ENCODE measurements at places on chromosomes 1 and 21.

DNA sequence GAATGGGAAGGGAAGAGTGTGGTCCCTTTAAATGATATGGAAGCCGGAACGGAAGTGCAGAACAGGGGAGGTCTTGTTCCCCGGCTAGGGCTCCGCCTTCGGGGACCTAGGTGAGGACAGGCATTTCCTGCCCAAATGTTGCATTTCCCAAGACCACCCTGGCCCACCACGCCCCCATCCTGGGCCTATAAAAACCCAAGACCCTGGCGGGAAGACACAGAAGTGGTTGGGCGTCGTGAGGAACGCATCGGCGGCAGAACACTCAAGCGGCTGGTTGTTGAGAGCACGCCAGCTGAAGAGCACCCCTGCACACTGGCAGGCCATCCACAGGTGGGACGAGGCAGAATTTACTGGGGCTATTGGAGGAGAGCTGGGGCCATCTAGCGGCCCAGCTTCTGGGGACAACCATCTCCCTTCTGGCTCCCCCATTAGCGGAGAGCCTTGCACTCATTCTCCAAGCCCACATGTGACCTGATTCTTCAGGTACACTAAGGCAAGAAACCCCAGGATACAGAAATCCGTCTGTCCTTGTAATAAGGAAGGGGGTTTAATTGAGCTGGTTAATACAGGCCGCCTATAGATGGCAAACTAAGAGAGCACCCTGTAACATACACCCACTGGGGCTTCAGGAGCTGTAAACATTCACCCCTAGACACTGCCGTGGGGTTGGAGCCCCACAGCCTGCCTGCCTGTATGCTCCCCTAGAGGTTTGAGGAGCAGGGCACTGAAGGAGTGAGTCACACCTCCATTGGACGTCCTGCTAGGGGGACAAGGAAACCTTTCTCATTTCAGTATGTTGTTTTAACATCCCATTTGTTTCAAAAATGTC, 1327.9 kb downstream of the BRINP3 start:
- peak; percentile 70 for DNase-seq

- no peak for DNase-seq
These were observed 22.9 kb downstream of the SAMSN1 start for GRCh38 chr21:14523234-14523633.

DNA sequence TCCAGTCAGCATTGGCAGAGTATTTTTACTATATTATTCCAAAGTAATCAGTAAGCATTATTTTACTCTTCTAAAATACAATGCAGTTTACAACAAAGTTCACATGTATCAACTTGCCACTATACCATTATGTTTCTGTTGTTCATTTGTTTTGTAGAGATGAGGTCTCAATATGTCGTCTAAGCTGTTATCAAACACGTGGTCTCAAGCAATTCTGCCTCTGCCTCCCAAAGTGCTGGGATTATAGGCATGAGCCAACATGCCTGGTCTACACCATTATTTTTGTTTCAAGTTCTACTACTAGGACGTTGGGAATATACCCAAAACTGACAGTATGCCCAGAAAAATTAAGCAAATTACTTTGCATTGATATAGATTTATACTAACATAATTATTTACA, 19.8 kb downstream of the FAF1 start:
- no peak for DNase-seq

DNA sequence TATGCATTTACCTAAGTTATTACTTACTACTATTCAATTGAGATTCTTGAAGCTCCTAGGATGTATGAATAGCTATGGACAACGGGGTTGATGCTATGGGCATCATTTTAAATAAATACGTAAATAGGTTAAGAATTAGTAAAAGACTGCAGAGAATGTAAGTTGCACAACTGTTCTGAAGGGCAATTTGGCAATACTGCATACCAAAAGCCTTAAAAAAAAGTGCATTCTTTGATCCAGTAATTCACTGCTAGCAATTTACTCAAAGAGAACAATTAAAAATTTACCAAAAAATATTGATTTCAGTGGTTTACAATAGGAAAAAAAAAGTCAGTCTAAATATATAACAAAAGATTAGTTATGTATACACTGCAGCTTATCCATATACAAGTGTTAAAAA, 3.5 kb downstream of the ARPC5 start:
- no peak for DNase-seq

DNA sequence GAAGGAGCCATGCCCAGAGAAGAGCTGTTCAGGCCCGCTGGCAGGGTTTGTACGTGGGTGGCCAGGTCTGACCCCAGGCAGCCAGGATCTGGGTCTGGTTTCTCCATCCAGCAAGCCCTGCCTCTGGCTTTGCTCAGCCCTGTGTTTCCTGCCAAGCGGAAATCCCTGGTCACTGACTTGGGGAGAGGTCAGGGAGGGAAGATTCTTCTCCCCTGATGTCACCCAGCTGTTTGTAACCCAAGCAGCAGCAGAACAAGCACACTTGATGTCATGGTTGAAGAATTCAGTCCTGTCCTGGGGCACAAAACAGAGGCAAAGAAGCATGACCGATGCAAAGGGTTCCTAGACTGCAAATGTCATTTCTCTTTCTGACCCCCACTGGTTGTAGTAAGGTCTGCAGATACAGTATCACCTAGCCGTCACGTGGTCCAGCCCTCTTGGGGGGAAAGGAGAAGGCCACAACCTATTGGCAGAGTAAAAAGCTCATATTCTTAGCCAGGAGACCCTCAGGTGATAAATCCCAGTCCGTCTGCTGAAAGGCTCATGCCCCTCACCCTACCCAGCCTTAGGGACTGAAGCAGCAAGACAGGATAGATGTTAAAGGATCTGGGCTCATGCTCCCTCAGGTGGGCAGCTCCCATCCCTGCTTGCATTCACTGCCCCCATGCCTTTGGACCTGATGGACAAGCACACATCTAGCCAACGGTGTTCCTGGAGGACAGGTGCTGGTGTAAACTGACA, 120.9 kb downstream of the SYT2 start:
- DNase-seq = no peak

DNA sequence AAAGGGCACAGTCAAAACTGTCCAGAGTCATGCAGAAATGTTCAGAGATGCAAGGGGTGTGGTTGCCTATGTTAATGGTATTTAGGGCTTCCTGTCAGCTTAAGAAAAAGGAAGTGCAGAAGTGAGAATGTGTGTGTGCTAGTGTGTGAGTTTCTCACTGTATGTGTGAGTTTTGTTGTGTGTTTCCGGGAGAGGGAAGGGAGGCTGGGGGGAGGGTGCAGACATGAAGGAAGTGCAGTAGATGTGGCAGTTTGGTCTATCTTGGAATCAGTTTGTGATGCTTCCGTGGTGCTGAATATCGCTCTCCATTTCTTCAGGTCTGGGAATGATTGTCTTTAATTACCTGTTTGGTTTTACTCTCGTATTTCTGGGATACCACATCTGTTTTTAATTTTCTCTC, 16.5 kb upstream of the ATP6V1G3 start:
- DNase-seq = no peak

DNA sequence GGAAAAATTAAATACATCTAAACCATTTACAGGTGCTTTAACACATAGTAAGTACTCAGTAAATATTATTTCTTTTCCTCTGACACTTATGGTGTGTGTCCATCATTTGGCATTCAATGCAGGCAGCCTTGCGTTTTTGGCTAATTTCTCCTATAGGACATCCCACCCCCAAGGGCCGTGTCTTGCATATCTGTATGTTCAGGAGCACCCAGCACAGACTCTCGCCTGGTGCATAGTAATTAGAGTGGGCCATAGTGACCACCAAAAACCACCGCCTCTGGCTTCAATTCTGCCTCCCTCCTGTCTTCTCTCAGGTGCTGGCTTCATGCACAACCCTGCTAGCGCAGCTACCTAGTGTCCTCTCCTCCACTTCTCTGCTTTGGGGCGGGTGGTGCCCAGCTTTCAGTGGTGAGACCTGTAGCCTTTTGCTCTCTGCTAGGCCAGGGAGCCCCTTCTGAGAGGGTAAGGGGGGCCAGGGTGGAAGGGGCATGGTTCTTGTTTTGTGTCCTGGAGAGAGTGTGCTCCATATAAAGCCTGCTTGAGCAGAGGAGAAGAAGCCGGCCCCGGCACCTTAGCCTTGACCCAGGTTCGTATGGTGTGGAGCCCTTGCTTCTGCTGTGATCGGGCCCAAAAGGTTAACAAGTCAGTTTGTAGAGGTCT, 33.4 kb downstream of the BATF3 start:
- DNase-seq = no peak

DNA sequence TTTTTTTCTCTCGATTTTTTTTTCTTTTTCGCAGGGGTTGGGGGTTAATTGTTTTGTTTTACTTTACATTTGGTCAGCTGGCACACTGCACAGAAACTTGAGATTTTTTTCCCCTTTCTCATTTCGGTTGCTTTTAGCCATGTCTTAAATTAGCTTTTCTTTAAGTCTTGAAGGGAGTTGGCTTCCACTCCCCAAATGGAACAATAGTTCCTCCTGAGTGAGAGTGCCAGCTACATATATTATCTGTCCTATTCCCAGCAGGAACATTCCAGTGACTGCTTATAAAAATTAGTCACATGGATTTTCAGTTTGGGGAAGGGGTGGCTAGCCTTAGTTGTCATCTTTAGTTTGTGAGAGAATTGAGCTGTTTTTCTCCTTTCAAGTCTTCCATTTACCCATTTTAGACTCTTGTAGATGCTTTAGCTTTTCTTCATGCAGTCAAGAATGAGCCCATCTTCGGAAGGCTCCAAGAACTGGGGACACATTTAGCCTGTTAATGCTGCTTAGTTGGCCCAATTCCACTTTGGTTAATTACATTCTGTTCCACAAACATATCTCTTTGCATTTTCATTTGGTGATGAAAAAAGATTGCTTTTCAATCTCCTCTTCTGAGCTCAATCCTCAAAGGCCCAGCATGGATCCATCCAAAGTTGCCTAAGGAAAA, 510.1 kb upstream of the CXADR start:
- no peak for DNase-seq

GRCh38 chr1:65363484-65363883, 54.1 kb downstream of the DNAJC6 start:
- DNase-seq = no peak

DNA sequence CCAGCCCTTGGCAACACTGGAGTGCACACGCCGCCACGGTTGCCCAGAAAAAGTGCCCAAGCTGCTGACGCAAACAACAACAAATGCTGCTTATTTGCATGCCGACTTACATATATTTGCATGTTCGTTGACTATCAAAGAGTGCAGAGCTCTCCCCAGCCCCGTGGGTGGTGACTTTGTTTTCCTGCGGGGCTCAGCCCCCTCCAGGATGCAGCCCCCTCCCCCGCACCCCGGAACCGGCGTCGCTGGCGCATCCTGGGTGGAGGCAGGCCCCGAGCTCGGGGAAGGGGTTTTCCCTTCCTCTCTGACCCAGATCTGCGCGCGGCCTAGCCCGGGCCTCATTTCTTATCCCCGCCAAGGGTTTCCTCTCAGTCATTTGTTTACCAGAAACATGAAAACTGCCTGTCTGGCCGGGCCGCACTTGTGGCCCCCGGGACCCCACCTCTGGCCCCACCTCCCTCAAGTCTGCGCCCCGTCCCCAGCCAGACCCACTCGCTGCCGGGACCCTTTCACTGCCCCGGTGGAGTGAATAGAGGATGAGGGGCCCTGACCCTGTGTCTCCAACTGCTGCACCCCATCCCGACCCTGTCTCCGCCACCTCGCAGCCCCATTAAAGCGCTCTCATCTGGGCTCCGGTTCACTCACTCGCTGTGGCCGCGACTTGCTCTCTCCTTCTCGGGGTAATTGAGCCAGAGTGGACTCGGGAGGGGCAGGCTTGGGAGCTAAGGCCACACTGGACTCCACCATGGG, 5.5 kb downstream of the TNFRSF25 start:
- DNase-seq = no peak

GRCh38 chr1:28028873-28029654, 59.3 kb downstream of the EYA3 start:
- DNase-seq = no peak

DNA sequence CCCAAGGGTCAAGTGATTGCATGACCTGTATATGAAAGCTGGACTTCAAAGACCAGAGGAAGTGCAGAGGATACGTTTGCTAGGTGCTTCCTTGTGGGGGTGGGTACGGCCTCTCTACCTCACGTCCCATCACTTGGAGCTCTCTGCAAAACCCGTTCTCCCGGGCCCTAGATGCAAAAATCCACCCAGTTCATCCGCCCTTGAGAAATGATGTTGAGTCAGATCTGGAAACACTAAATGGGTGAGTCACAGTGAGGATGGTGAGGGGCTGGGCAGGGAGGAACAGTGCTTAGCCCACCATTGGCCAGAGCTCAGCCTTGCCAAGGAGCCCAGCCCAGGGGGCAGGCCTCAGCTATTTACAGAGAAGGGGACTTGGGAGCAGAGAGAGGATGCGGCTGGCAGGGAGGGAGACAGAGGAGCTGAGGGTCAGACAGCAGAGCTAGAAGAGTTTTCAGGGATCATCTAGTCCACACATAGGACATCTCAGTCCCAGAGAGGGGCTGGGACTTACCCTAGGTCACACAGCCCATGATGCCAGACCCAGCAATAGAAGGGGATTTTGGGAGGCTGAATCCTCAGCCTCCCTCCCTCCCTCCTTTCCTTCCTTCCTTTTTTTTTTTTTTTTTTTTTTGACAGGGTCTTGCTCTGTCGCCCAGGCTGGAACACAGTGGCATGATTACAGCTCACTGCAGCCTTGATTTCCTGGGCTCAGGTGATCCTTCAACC, 14.6 kb downstream of the ARHGEF10L start:
- DNase-seq = no peak

DNA sequence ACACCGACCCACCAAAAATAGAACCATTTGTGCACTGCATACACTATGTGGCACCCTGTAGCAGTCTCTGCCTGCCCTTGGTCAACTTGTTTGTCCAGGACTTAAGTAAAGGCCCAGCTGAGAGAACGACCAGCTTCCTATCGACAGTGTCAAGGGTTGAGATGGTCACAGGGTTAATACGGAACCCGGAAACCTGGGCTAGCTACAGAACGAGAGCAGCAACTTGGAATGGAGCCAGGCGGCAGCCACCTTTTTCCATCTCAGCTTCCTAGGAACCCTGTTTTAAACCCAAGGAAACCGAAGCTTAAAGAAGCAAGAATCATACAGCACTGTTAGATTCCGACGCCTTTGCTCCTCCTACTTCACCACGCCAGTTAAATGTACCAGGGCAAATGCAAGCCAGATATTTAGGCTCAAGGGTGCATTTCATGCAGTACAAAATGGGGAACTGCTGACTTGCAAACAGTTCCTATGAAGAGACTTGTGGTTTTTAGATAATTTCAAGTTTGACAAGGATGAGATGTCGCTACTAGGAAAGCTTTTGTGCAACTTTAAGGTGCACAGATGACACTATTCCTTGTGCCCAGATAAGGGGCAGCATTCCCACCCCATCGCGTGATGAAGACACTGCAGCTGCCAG, 35.5 kb downstream of the SLC66A1 start:
- no peak for DNase-seq

DNA sequence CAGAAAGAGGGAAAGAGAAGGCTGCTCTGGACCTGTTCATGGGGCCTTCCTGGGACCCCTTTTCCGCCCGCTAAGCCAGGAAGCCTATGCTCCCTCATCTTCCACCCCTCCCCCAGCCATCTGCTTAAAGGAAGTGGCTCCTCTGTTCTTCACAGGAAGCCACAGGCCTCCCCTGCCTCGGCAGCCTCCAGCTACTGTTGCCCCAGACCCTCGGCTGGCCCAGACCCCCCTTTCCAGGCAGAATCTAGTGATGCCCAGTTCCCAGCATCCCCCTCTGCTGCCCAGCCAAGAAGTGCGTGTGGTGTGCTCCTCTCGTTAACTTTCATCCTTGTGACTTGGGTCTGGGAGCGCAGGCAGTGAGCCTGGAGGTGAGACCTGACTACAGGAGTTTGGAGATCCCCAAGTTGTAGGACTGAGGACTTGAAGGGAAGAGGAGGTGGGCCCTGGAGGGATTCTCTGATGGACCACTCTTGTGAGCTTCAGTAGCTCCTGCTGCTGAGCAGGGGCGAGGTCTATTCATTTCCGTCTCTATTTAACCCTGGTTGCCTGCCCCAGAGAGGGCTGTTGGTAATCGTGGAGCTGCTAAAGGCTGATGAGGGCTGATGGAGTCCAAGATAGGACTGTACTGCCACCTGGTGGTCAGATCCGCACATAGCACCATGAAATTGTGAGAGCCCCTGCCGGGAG, 9.1 kb downstream of the IFI6 start:
- DNase-seq = peak; percentile 54
